WTC11 (cell line): ENCODE measurements at places on chromosomes 4 and X.

- DNase-seq: no peak
Observed at GRCh38 chr4:80422727-80423404, 87.3 kb downstream of the CFAP299 start.

GRCh38 chr4:32140636-32141035 is 1420.5 kb downstream of the PCDH7 start:
- no peak for DNase-seq

DNA sequence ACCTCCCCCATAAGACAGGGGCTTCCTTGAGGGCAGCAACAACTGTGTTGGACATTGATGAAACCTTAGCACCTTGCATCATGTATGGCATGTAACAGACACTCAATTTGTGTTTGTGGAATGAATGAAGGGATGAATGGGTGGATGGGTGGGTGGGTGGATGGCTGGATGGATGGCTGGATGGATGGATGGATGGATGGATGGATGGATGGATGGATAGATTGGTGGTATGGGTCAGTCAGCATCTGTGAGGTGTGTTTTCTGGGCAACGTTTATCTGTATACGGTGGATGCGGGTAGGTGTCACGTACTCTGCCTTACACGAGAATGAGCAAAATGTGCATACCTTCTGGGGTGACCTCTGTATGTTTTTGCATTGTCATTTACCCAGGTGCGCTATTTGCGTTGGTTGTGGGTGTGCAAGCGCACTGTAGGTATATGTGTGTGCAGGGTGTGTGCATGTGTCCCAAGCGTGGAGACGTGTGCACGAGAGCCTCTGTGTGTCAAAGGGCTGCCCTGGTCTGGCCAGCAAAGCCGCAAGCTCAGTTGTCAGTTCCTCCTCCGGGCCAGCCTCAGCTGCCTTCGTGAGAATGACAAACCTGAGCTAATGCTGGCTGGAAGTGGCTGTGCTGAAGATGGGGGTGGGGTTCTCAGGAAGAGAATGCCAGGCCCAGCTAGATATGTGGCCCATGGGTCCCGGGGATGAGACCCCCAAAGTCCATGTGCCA is 26.5 kb downstream of the ELF4 start:
- no peak for DNase-seq

DNA sequence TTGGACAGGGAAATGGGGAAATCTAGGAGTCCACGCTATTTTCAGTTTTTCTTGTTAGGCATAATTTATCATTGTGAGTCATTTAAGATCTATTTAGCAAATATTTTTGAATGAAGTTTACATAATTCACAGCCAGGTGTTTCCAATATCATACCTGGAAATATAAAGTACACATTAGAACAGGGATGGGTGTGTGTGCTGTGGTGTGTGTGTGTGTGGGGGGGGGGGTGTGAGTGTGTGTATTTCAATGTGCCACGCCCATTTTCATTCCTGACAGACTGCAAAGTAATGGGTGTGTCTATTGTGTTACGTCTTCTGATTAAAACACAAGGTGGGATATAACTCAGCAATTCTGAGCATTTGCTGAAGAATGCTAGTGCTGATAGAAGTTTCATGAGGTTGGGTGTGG is 33.2 kb downstream of the ARHGAP10 start:
- no peak for DNase-seq

DNA sequence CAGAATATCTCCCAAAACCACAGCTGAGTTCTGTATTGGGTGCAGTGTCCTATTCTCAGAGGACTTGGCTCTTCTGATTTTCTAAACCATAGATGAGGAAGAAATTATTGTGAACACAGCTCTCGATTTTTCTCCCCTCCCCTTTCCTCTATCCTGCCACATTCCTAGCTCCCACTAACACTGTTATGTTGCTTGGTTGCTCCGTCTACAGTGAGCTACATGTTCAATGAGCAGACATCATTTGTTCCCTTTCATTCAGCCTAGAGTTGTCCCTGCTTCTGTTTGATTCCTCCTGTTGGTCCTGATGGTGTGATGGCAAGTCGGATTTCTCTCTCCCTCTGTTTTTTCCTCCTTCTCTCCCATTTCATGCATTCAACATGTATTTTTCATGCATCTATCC is 65.9 kb downstream of the DIPK2B start:
- no peak for DNase-seq
